ENCODE measurements at places on chromosomes 7 and 10.
A peak's percentile ranks its signal among the peaks of the same experiment; 100 is the strongest.

DNA sequence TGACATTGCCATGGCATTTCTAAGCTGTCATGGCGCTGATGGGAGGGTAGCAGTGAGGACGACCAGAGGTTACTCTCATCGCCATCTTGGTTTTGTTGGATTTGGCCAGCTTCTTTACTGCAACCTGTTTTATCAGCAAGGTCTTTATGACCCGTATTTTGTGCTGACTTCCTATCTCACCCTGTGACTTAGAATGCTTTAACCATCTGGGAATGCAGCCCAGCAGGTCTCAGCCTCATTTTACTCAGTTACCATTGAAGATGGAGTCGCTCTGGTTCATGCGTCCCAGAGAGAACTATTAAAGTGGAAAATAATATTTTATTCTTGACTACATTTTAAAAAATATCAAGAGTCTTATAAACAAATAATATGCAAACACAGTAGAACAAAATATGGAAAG lies 131.7 kb downstream of the RSU1 start:
- DNase-seq, result no peak

- no peak for DNase-seq
Measured at GRCh38 chr7:7562736-7563135, 3.9 kb upstream of the MIOS start.

DNA sequence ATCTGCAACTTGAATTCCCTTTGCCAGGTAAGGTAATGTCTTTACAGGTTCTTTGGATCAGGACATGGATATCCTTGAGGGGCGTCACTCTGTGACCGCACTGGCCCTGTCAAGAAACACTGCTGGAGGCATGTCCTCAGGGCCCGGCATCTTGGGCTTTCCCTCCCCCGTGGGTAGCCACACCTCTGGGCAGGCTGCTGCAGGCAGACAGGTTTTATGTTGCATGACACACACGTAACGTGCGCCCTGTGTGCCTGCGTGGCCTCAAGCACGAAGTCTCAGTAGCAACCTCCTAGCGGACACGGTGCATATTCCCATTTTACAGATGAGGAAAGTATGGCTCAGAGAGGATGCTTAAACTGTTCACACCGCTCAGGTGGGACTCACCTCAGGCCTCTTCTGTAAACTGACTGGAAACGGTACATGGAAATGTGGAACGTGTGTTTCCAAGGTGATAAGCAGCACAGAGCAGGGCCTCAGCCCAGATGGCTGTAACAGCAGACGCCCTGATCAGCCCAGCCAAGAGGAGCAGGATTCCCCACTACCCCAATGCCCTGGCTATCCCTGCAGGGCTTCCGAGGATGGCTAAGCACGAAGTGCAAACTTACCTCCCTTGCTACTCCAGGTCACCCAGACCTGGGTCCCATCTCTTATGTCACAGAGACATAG lies 553.6 kb downstream of the TCERG1L start:
- DNase-seq, result no peak

- DNase-seq, result no peak
Measured at GRCh38 chr10:4303045-4303444, 518.0 kb upstream of the KLF6 start.

DNA sequence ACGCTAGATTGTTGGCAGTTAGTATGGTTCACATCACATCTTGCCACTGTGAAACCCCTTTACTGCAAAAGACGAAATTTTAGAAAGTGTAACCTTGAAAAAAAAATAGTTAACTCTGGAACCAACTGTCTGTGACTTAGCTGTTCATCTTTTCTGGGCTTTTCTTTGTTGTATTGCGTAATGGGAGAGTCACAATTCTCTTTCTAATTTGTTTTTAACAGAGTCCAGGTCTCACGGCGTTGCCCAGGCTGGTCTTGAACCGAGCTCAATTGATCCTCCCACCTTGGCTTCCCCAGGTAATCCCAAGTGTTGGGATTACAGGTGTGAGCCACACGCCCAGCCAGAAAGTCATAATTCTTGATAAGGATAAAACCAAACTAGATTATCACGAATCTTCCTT lies 14.5 kb downstream of the UBE3C start:
- DNase-seq, result no peak

GRCh38 chr7:150629347-150629746 lies 2.8 kb downstream of the GIMAP6 start:
- no peak for DNase-seq

DNA sequence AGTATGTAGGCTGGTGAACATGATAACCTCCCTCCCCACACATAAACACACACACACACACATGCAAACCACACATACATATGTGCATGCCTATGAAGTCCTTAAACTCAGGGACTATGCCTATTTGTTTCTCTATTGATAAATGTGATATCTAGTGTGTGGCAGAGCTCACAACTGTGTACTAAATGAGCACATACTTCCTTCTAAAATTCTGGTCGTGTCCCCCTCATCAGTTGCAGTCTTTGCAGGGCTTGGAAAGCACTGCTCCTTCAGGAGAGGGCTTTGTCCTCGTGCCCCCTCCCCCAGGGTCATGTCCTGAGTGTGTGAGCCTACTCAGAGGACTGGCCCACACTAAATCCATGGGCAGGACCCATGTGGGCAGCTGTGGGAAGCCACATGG lies 94.0 kb downstream of the SFMBT2 start:
- no peak for DNase-seq

GRCh38 chr10:68826764-68827591 lies at the start of gene STOX1:
TSS of gene STOX1 (plus strand) at chr10:68827531. CDS start at chr10:68827624, 93 bp downstream.
- peak; percentile 93 for DNase-seq

- DNase-seq, result peak; percentile 66
Measured at GRCh38 chr7:155166673-155167370, 96.7 kb downstream of the HTR5A start.

GRCh38 chr7:57179776-57180415 lies 47.7 kb upstream of the ZNF479 start:
- no peak for DNase-seq

DNA sequence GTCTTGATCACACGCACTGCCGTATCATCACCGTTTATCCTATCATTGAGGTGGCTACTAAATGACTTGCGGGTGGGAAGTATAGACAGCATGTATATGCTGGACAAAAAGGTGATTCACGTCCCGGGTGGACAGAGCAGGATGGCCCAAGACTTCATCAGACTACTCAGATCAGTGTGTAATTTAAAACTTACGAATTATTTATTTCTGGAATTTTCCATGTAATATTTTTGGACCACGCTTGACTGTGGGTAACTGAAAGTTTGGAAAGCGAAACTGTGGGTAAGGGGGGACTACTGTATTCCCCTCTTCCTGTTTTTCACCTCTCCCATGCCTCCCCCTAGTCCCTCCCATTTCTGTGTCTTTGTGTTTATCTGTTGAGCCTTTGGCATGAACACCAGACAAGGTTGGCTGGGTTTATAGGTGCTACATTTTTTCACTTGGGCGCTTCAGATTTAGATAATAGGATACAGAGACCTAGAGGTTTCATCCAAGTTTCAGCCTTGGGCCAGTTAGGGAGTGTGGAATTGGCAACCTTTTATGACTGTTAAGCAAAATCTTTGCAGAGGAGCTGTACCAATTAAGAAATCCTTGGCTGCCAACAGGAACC lies 55.8 kb downstream of the RBM20 start:
- DNase-seq, result no peak

DNA sequence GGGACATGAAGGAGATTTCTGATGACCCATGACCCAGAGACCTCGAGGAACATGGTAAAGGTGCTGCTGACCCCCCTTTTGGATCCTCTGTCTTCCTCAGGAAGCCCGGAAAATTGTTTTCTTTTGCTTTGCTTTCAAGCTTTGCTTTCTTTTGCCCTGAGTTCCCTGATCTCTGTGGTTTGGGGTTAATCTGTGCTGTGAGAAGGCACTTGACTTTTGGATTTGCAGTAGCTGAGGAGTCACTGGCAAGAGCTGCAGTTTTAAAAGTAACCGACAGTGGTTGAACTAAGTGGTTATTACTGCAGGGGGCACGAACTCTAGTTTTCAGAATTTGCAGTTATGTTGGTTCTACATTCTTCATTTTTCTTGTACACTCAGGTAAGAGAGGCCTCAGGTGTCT lies 53.0 kb downstream of the PDZD8 start:
- DNase-seq, result no peak

GRCh38 chr10:36269222-36269621 lies 627.1 kb upstream of the FZD8 start:
- no peak for DNase-seq

- DNase-seq, result no peak
Measured at GRCh38 chr7:19772306-19772705, 1.1 kb downstream of the TMEM196 start.

GRCh38 chr7:46291050-46291438 lies 370.0 kb upstream of the IGFBP3 start:
- peak; percentile 60 for DNase-seq

DNA sequence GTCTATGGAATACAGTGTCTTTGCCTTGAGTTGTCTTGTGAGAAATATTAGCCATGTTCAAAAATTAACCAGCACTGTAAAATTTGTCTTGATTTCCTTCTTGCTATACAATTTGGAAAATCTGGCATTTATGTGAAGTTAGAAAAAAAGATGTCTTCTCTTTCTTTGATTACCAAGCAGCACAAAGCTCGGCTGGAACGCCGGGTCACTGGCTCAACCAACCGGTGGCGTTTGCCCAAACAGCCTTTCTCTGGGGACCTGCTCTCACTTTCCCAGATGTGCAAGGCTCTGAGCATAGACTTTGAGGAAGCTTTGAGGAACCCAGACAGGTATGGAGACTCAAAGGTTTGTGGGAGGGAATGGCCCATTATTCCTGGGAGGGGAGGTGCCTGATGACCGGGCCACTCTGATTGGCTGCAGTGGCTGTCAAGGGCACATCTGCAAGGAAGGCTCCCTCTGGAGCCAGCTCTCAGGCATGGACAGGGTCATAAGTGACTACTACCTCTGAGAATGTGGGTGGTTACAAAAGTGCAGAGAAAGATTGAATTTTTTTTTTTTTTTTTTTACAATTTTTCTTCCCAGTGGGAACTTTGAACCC lies 5.6 kb downstream of the BTBD16 start:
- no peak for DNase-seq

DNA sequence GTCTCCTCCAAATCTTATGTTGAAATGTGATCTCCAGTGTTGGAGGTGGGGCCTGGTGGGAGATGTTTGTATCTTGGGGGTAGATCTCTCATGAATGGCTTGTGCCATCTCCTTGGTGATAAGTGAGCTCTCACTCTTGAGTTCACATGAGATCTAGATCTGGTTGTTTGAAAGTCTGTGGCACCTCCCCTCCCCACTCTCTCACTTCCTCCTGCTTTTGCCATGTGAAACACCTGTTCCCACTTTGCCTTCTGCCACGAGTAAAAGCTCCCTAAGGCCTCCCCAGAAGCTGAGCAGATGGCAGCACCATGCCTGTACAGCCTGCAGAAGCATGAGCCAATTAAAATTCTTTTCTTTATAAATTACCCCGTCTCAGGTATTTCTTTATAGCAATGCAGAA lies 23.5 kb downstream of the TMEM229A start:
- DNase-seq, result no peak

- no peak for DNase-seq
Measured at GRCh38 chr10:28269842-28270456, 32.9 kb downstream of the MPP7 start.

DNA sequence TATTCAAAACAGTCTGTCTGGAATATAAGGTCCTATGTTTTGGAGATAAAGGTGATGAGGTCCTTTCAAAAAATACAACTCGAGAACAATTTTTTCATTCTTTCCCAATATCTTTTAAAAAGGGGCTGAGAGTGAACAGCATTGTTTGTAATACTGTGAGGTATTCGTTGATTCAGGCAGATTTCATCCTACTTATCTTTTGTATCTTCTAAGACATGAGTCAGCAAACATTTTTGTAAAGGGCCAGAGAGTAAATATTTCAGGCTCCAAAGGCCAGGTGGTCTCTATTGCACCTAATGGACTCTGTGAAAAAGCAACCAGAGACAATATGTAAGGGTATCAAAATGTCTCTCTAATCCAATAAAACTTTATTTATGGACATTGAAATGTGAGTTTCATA lies 8.1 kb upstream of the ANK3 start:
- DNase-seq, result no peak

- no peak for DNase-seq
Measured at GRCh38 chr7:122305475-122306319, 1.1 kb upstream of the FEZF1 start.

DNA sequence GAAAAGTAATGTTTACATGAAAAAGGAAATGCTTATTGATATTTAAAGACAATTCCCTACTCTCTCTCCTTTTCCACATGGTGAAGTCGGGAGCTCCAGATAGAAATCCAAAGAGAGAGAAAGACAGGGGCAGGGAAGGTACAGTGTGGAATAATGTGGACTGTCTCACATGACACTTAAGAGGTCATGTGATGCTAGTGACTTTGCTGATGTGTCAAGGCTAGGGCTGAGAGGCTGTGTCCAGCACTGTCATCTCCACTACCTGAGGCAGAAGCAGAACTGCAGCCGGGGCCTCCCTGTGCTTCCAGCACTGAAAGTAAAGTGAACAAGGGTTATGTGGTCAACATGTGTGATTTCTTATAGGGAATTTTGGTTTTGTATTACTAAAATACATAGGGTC lies 26.0 kb downstream of the NRG3 start:
- DNase-seq, result no peak

DNA sequence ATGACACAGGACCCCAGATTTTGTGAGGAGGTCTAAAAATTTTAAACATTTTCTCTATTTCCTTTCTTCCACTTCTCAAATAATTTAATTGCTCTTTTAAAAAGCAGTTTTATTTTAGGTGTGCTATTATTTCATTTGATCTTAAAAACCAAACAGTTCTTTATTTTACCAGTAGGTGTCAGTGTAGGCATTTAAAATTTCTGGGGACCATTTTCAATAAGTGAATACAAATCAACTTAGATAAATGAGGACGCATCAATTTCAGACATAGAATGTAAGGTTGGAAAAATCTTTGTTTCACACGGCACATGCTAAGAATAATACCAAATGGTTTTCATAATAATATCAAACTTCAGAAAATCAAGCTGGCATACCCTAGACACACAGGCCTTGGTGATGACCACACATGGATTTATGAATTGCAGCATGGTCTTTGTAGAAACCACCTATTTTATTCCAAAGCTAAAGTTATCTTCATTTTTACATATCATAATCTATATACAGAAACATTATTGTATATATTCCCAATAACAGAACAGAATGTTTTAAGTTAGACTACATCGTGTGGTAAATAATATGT lies 127.6 kb upstream of the SLC26A5 start:
- no peak for DNase-seq

GRCh38 chr7:144454256-144455039 lies 51.0 kb upstream of the NOBOX start:
- no peak for DNase-seq

- no peak for DNase-seq
Measured at GRCh38 chr7:107989618-107990373, 13.2 kb downstream of the LAMB1 start.

Data from urothelium cell line (cell line).